ENCODE measurements at places on chromosomes 6 and 20.

DNA sequence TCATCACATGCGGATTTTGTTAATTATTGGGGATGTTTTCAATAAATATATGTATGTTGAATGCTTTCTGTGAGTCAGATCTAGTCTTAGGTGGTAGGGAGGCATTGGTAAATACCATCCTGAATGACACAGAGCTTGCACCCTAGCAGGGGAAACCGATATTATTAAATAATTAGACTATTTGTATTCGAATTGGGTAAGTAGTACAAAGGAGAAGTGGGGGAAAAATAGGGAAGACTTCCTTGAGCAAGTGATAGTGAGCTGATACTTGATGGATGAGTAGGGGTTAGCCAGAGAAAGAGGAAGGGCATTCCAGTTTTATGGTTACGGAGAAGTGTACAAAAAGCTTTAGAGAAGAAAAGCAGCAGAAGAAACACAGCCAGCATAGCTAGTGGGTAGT, 1.5 kb downstream of the RIOK1 start:
- no peak for DNase-seq

- no peak for DNase-seq
Observed at GRCh38 chr20:12023194-12023795, 105.6 kb downstream of the BTBD3 start.

DNA sequence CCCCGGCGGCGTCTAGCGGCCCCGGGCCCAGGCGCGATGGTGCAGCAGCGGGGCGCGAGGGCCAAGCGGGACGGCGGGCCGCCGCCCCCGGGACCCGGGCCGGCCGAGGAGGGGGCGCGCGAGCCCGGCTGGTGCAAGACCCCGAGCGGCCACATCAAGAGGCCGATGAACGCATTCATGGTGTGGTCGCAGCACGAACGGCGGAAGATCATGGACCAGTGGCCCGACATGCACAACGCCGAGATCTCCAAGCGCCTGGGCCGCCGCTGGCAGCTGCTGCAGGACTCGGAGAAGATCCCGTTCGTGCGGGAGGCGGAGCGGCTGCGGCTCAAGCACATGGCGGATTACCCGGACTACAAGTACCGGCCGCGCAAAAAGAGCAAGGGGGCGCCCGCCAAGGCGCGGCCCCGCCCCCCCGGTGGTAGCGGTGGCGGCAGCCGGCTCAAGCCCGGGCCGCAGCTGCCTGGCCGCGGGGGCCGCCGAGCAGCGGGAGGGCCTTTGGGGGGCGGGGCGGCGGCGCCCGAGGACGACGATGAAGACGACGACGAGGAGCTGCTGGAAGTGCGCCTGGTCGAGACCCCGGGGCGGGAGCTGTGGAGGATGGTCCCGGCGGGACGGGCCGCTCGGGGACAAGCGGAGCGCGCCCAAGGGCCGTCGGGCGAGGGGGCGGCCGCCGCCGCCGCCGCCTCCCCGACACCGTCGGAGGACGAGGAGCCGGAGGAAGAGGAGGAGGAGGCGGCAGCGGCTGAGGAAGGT, 715 bp downstream of the SOX12 start:
- no peak for DNase-seq

- DNase-seq = no peak
Observed at GRCh38 chr20:31691646-31692275, 30.9 kb downstream of the BCL2L1 start.

- no peak for DNase-seq
Observed at GRCh38 chr6:137291441-137291840, 72.3 kb upstream of the IFNGR1 start.

- peak; percentile 64 for DNase-seq
Observed at GRCh38 chr6:168884646-168885086, 369.0 kb downstream of the THBS2 start.

- peak; percentile 49 for DNase-seq
Observed at GRCh38 chr20:39829661-39830060, 859.4 kb downstream of the MAFB start.

DNA sequence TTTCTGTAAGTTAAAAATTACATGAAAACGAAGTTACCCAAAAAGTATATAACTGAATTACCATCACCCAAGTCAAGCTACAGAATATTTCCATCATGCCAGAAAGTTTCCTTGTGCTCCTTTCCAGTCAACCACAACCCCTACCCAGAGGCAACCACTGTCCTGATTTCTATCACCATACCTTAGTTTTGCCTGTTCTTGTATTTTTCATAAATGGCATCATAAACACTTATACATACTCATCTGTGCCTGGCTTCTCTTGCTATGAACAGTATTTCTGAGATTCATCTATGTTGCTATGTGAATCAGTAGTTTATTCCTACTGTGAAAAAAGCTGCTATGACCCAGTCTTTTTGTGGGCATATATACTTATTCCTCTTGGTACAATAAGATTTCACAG, 7.4 kb downstream of the FKBP5 start:
- no peak for DNase-seq

DNA sequence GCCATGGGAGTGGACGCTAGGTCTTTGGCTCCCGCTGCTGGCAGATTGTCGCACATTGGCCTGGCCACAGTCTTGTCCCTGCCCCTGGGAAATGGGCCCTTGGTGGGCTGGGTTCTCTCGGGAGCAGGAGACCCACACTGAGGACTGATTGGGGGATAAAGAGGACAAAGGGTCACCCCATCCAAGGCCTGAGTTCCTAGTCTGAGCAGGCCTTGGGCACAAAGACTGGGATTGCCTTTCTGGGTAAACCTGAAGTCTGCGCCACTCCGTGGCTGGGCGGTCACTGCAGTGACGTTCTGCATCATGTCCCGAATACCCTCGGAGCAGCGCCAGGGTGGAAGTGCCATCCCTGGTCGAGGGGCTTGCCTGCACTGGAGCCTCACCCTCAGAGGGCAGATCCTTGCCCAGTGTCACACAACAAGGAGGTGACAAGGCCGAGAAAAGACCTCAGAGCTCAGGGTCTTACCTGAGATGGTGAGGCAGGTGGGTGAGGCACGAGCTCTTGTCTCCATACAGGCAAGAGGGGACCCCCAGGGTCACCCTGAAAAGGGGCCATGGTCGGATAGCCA, 36.1 kb upstream of the ZBP1 start:
- no peak for DNase-seq

GRCh38 chr6:145214570-145214969, 520.8 kb downstream of the EPM2A start:
- no peak for DNase-seq

DNA sequence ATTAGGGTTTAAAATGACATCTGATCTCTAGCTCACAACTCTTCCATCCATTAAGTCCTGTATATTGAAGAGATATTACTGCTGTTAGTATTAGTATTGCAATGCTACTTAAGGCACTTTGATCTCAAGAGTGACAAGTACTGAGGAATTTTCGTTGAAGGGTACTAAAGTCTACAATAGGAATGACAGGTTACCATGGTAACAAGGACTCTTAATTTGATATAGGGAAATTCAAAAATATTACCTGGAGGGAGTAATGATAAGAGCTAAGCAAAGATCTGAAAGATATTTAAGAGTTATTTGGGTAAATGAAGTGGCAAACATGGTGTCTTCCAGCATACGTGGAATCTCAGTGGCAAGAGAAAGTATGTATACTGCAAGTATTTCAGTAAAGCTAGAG, 518.0 kb upstream of the SLC35B3 start:
- DNase-seq = no peak

- DNase-seq = no peak
Observed at GRCh38 chr6:108521616-108522107, 39.1 kb upstream of the FOXO3 start.

DNA sequence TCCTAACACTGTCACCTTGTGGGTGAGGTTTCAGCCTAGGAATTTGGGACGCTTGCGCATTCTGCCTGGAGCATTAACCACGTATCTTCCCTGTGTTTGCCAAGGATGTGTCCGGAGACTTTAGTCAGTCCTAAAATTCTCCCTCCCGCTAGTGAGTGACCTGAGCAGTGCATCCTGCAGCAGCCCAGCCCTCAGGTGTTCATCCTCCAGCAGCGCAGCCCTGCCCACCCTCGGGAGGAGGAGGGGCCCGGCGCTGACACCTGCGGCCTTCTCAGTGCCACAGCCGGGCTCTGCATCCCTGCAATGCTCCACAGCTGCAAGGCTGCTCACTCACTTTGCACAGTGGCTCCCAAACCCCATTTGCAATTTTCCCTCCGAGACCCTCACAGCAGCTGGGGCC, 79.5 kb downstream of the ERMARD start:
- DNase-seq = no peak

GRCh38 chr20:32516583-32517517, 68.3 kb downstream of the NOL4L start:
- DNase-seq = no peak

All from GM18507 (cell line).